ENCODE measurements at places on chromosomes 12 and 14.
A peak's percentile ranks its signal among the peaks of the same experiment; 100 is the strongest.

GRCh38 chr14:37864861-37865718, 269.7 kb downstream of the TTC6 start:
- DNase-seq: peak; percentile 67

- peak; percentile 28 for DNase-seq
Observed at GRCh38 chr14:24840204-24840893, 206.4 kb upstream of the GZMB start.

- no peak for DNase-seq
Observed at GRCh38 chr12:262113-262512, 523 bp downstream of the SLC6A13 start.

DNA sequence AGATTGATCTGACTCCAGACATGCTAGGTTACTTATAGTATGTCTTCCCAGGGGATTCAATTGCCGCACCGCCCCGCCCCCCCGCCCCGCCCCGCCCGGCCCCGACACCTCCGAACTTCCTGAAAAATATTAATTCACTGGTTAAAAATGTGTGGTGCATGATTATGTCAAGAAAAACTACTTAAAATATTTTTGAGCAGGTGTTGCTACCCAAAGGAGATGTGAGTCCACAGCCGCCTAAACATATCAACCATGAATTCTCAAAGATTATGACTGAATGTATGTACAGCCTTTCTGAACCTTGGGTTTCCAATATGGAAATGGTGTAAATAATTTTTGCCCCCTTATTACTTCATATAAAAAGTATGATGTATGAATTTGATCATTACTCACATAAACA, 2.7 kb upstream of the RIMKLB start:
- DNase-seq: no peak

DNA sequence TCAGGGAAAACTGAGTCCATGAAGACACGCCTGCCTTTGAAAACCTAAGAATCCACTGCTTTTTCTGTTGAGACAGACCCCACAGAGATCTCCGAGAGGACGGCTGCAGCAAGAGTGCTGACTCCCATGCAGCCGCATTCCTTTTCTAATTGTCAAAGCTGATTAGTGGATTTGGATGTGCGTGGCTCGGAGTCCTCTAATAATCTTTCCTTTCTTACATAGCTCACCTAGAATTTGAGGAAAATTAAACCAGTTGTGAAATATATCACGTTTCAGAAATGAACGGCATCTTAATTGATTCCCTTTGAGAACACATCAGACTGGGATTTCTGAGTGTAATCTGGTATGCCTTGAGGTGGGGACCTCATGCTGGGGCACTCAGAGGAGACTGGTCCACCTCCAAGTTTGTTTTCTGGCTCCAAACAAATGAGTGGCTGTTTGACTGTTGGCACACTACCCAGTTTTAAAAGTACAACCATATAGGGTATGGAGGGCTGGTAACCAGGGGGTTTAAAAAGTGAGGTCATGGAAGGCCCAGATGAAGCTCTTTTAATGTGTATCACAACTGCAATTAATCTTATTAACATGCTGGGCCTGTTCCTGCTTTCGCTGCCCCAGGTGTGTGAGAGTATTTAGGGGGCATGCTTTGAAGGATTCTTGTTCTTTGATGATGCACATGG, 63.3 kb downstream of the RASSF3 start:
- DNase-seq: peak; percentile 70

DNA sequence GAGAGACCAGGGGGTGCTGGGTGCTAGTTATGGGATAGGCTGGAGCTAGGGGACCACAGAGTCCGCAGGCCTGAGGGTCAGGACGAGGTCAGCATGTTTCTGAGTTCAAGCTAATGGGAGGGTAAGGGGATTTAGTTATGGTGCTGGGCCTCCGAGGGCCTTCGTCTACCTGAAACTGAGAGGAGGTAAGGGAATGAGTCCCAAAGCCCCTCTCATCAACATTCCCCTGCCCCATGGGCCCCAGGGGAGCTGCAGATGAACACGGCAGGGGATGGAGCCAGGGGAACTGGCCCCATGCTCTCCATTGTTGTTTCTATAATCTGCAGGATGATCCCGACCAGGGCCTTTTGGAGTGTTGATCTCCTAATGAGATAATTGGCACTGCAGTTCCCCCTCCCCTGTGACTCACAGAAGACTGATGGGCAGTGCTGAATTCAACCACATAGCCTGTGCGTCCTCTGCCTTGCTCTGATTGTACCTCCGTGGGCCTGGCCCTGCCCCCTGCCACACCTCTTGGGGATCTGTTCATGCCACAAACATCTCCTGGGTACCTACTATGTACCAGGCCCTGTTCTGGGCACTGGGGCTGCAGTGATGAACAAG, 21.4 kb downstream of the FAIM2 start:
- DNase-seq: no peak

GRCh38 chr14:59224341-59224740, 35.9 kb downstream of the DAAM1 start:
- no peak for DNase-seq

DNA sequence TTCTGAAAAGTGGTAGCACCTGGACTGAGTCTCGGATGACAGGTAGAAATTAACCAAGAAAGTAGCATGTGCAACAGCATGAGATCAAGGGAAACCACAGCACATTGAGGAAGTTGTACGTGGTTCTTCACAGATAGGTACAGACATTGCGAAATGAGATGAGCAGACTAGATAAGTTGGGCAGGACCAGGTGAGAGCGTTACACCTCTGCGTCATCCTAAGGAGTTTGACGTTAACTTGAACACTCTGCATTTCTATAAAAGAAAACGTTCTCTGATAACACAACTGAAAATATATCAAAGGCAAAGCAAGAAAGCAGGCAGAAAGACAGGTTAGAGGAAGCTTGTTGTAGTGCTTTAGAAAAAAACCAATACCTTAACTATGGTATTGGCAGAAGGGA, 98.5 kb upstream of the RASSF8 start:
- DNase-seq: no peak

DNA sequence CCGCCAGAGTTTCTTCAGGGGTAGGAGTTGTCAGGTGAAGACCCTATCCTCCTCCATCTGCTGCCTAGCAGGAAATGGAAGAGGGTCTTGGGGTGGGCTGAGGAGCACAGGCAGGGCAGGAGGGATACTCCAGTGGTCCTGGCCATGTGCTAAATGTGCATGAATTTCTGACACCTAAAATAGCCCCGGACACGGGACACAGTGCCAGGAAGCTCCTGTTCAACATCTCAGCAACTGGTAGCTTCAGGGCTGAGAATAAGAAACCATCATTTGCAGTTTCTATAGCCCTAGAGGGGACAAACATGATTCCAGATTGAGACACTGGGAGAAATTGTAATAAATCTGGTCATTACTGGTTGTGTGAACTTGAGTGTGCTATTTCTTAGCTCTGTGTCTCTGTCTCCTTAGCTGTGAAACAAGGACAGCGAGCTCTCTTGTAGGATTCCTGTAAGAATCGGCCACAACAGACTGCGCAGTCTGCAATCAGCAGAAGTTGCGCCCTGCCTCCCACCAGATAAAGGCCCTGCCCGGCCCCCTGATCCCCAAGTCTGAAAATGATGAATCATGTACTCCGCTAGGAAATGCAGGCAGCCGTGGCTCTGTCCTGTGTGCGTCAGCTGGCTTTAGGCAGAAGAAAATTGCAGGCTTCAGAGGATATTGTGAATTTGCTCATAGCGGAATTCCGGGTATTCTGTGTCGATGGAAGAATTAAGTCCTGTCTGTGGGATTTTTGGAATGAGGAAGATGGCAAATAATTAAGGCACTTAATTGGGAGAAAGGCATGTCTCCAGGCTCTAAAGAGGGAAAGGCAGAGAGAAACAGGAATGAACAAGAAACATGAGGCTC, 35.2 kb upstream of the MEG3 start:
- DNase-seq: no peak

DNA sequence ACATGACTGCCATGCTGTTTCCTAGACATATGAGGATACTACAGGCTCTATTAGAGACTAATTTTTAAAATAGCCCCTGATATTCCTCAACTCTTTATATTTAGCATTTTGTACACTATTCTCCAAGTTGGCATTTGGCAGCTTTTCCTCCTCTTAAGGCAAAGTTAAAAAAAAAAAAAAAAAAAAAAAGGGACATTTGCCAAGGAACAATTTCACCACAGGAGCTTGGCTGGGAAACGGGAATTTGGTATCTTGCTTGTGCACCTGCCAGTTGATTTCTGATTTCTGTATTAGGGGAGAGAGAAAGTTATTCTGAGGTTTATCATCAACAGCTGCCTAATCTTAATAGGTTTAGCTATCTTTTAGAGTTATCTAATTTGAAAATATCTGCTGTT, 87.2 kb downstream of the CAND1 start:
- DNase-seq: no peak

GRCh38 chr14:23091294-23092225, 3.4 kb downstream of the ACIN1 start:
- no peak for DNase-seq

DNA sequence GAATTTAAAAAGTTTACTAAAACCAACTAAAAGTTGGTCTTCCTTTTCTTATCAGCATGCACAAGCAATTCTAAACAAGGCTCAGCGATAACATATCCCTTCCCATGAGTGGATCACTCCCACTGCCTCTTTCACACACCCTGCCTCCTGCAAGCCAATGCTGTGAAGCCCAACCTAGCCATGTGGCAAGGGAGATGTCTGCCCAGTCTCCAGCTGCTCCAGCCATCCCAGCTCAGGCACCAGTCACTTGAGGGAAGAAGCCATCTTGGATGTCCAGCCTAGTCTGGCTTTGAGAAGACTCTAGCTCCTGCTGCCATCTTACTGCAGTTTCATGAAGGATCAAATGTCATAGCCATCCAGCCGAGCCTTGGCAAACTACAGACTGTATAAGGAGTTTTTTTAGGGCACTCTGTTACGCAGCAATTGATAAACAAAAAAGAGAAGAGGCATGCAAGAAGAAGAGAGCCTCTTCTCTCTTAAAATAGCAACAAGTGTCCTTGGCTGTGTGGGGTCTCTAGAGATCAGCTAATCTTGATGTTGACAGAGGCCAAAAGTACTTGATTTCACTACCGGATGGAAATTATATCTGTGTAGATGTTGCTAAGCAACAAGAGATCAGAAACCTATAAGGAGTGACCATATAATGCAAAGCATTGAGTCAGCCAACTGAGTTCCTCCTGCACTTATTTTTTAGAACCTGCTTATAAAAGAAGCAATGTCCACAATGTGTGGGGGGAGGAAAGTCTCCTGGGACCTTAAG, 108.9 kb downstream of the PTCSC3 start:
- DNase-seq: no peak

GRCh38 chr14:56659964-56660551, 80.5 kb downstream of the TMEM260 start:
- peak; percentile 76 for DNase-seq

DNA sequence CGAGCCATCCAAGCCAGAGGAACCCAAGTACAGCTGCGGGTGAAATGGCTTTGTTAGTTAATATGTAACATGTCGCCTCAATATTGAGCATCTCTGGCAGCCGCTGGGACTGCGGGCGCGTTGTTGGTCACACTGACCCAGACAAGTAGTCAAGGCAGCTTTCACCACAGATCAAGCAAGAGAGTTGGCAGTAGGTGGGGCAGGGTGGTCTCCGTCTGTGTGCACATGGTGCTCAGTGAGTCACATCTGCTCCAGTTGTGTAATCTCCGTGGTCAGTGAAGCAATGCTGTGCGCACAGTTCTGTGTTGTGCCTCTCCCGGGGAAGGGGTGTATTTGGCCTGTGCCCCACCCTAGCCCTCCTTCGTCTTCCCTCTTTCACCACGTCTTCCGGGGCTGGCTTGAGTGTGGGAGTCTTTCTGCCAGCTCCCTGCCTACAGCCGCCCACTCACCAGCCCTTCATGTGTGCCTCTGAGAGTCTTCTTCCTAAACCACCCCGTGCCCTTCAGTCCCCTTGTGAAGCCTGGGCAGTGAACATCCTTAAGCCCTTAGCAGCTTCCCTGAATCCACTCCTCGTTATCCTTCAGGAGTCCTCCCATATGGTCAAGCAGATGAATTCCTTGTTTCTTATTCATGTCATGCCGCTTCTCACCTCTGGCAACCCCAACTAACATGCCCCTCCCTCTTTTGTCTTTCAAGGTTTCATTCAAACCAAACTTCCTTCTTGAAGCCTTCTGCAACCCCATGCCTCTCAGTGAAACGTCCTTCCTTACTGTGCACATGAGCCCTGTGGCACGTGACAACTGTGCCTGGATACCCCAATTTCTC, 242.1 kb downstream of the CACNA1C start:
- DNase-seq: peak; percentile 63

- DNase-seq: peak; percentile 43
Observed at GRCh38 chr12:79614730-79615129, 76.0 kb downstream of the PAWR start.

DNA sequence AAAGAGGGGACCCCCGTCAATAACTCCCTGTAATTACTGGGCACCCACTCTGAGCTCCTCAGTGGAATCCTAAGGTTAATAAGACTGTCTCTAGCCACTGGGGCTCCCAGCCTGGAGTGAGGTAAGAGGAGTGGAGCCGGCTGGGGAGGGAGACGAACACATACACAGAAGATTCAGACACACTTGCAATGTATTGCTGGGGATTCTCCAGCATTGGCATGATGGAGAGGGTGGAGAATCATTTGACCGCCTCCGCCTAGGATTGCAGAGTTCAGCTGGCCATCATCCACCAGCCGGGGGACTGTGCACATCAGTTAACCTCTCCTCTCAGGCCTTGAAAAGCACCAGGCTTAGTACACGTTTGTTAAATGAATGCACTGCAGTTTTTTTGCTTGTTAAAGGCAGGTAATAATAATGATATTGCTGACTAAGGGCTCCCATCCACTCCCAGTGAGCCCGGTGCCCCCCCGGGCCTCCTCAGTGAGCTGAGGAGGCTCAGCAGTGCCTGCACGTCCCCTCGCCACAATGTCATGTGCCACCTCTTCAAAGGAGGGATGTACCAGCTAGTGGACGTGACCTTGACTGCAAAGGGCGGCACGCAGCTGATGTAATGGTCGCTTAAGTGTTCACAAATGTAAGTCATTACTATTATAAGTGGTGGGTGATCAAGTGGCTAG, 20.3 kb upstream of the FAIM2 start:
- DNase-seq: no peak

DNA sequence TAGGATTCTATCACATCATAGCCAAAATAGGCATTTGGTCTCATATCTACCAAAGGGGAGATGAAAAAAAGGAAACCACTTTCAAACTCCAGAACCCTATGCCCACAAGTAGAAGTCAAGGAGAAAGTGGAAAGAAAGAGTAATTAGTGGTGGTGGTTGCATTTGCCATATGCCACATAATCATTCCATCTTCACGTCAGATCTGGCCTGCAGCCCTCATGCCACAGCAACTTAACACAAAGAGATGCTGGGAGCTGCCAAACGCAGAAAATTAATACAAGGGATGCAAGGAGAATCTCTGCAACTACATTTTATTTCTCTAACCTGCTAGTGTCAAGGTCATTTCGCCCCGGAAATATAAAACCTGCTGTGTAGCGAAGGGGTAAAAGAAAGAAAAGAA, 148.6 kb upstream of the FOXN3 start:
- DNase-seq: no peak

GRCh38 chr14:23344481-23344880, 8.2 kb downstream of the SLC22A17 start:
- DNase-seq: no peak

Measured in choroid plexus epithelial cell (primary cell).